ENCODE measurements at places on chromosomes 3 and 15.

GRCh38 chr15:61871926-61872522 lies 188.2 kb downstream of the VPS13C start:
- no peak for DNase-seq

DNA sequence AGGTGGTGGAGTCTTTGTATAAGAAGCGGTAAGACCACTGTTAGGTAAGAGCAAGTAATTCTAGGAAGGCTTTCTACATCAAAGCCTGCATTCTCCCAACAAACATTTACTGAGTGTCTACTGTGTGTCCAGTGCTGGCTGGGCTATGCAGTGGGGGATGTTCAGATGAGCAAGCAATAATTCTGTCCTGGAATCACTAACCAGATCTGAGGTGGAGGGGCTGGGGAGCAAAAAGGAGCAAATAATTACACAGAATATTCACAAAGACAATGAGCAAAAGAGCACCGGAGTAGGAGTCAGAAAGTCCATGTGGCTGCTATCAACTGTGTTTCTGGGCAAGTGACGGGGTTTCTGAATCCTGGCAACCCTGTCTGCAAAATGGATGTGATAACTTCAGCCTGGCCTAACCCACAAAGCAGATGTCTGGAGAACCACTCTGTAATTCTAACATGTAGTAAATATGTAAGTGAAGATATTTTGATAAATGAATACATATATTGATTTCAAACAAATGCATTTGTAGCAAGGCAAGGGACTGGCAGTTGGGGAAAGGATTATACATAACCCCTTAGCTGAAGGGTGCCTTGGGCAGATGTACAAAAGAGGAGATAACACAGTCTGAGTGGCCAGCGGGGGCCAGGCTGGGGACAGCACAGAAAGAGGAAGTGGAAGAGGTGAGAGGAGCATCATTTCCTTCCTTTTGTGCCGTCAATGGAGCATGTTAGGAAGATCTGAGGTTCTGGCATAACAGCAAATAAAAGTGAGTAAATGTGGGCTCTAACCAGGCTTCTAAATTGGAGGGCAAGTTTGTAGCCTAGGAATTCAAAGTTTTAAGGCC lies 28.8 kb downstream of the CYP8B1 start:
- DNase-seq: no peak

- no peak for DNase-seq
Measured at GRCh38 chr15:51322621-51323296, 15.6 kb downstream of the CYP19A1 start.

DNA sequence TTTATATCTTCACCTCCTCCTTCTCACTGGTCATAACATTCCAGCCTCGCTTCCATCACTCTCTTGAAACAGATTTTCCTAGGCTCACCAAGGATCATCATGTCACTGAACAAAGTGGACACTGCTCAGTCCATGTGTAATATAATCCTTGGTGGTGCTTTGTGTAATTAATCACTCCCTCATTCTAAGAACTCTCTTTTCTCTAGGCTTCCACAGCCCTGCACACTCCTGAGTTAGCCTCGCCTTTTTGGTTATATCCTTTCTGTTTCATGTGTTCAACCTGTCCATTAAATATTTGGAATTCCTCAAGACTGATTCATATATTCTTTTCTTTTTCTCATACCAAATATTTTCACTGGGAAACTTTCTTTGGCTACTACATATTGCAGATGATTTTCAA lies 440.8 kb downstream of the PYDC2 start:
- DNase-seq: no peak

DNA sequence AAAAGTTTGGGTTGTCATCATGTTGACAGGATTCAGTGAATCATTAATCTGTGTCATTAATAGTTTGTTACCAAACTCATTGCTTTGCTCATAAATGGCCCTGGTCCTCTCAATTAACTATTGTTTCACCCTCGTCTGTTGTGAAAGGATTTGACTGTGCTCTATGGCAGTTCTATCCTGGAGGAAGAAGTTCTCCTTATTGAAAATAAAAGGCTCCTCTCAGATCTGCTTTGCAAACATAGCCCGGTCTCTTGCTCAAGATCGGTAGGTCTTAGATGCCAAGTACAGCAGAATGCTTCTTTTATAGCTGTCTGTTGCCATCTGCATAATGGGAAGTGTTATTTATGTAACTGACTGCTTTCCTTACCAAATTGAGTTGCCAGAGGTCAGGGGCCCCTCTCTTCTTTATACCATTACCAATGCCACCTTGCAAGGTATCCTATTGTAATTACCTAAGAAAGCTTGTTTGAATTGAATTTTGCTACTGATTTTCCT lies 146.5 kb downstream of the EBLN2 start:
- no peak for DNase-seq

GRCh38 chr3:78887029-78887428 lies 880.8 kb downstream of the ROBO1 start:
- peak; percentile 83 for DNase-seq

GRCh38 chr15:39888809-39889208 lies 31.3 kb downstream of the GPR176 start:
- no peak for DNase-seq
